Bone marrow (tissue), 2 donors: ENCODE measurements at places on chromosomes 3 and 15.

- DNase-seq, result no peak
Observed at GRCh38 chr3:98733053-98733811, 29.9 kb upstream of the ST3GAL6 start.

DNA sequence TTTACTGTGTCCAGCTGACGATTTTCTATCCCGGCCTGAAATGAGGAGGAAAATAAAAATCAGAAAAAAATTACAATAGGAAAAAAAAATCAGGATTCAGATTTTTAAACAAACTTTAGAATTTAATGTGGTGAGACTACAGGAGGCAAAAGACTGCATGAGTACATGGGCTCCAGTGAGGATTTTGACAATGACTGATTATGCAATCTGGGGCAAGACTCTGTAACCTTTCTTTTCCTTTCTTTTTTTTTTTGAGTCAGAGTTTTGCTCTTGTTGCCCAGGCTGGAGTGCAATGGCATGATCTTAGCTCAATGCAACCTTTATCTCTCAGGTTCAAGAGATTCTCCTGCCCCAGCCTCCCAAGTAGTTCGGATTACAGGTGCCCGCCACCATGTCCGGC is 29.9 kb downstream of the SPG11 start:
- no peak for DNase-seq

- no peak for DNase-seq
Observed at GRCh38 chr3:124272605-124273151, 280.8 kb upstream of the ROPN1 start.

DNA sequence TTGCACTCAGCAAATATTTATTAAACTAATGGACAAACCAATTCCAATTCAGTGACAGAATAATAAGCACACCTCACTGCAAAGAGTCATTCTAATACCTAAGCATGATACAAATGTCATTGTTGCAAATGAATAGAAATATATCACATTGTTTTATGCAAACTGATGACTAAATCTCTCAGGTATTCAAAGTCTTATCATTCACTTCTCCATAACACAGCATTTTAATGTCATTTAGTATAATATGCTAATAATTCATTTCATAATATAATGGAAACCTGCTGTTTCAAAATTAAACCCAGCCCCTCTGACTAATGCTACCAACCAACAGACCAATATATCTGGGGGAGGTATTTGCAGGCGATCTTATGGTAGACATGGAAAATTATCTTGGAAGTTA is 71.8 kb downstream of the FGF7 start:
- no peak for DNase-seq

DNA sequence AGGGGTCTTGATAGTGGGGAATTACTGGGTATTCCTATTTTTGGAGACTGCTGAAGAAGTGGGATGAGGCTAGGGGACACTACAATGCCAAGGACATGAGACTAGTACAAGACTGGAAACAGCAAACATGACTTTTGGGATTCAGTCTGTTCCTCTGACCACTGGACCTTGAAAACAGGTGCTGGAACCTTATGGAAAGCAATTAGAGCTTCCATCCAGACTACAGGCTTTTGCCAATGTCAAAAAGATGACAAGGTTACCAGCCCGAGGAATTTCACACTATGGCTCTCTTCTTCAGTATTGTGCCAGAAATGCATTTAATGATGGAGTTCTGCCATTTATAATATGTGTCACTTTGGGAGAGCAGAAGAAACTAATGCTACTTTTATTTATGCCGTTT is 282.6 kb downstream of the GAP43 start:
- no peak for DNase-seq

DNA sequence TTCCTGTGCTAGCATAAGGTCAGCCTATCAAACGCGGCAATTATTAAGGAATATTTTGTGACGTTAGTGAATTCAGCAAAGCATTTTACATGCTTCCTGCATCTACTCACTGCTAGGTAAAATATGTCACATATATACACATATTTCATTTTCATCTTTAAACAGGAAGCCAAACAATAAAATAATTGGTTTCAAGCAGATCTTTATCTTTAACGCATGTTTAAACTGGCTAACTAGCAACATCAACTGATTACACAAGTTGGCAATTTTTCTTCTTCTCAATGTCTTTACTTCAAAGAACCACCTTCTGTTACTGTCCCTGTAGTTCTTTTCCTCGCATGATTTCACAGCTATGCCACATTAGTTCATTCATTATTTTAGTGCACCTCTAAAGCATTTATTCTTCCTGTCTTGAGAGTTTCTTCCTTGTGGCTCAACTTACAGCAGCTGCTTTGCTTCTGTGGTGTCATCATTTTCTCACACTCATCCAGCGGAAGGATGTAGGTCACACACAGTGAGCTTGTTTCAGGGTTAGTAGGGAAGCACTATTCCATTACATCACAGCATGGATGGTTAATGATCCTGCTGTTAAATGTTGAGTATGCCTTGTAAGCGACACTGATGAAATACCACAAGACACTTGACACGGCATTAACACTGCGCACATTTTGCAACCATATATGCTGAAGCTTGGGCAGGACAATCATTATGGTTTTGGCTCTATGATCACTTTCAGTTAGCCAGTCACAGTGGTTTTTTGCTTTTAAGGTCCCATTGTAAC is 2.3 kb upstream of the BCHE start:
- DNase-seq, result no peak

- DNase-seq, result no peak
Observed at GRCh38 chr15:65947041-65947440, 77.8 kb downstream of the RAB11A start.

DNA sequence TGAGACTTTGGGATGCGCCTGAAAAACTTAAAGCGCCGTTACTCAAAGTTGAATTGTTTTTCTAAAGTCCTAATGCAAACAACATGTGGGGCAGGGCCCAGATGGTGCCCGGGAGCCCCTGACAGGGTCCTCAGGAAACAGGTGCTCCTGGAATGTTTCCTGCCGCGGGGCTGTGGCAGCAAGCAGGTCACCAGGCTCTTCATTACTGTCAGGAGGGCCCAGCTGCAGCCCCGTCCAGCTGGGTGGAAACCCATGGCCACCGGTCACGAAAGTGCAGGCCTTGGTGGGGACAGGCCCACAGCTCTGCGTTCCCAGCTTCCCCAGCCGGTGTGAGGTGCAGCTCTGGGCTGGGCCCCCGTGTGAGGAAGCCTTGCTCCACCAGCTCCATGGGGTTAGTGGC is 63.9 kb upstream of the GATA2 start:
- DNase-seq, result no peak

DNA sequence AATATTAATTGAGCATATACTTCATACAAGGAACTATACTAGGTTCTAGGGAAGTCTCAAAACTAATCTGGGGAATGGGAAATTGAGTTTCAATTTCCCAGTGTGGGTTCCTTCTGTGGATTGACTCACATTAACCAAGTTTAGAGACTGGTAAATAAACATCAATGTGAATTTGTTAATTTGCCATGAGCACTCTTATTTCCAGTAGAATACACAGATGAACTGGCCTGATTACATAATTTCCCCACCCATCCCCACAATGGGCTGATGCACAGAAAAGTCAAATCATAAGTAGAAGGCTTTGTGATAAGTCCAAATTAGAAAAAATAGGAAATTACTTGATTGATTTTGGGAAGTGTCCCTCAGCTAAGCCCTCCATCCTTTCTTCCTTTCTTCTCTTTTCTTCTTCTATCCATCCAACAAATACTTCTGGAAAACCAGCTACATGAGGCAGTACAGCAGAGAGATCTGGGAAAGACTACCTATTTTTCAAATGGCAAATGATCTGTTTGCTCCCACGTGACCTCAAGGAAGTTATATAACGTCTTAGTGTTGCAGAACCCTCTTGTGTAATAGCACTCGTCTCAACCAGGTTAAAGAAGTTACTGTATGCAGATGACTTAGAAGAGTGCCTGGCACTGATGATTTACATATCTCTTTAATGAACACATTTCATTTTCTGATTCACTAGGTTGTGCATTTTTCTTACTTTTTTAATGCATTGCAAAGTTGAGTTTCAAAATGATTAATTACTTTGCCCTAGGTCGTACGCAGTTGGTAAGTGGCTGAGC is 312.3 kb downstream of the SV2B start:
- DNase-seq, result no peak

DNA sequence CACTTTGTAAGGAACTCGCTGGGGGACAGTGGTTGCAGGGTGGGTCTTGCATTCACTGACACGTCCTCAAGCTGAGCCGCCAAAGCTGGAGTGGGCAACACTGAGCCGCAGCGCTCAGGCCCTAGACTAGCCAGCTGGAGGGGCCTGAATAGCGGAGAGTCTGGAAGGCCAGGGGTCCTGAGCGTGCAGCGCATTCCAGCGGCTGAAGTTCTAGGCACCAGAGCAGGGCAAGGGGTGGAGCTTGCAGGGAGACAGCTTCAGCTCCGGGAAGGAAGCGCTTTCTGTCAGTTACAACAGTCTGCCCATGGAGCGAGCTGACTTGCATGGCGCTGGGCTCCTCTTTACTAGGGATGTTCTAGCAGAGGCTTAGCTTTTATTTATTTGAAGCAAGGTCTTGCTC is 2.7 kb downstream of the MAP6D1 start:
- DNase-seq, result no peak

DNA sequence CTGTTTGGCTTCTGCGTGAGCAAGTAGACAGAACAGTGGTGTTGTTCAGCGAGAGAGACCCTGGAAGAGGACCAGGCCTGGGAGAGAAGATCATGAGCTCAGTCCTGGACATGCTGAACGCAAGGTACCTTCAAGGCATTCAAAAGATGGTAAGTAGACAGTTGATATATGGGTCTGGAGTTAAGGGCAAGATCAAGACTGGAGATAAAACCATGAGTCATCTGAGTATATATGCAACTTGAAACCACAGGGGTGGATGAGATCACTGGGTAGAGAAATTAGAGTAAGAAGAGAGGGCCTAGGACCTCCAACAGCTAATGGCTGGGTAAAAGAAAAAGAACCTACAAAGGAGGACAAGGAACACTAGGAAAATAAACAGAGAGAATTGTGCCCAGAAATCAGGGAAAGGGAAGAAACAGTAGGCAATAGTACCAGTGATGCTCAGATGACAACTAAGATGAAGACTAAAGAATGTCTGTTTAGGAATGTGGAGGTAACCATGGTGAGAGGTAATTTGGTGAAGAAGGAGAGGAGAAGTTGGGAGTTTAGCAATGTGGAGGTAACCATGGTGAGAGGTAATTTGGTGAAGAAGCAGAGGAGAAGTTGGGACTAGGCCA is 343.2 kb upstream of the ADAMTS9 start:
- no peak for DNase-seq

GRCh38 chr3:196051282-196052076 is 30.4 kb downstream of the TFRC start:
- no peak for DNase-seq
